ENCODE measurements at places on chromosomes 5 and 9.

DNA sequence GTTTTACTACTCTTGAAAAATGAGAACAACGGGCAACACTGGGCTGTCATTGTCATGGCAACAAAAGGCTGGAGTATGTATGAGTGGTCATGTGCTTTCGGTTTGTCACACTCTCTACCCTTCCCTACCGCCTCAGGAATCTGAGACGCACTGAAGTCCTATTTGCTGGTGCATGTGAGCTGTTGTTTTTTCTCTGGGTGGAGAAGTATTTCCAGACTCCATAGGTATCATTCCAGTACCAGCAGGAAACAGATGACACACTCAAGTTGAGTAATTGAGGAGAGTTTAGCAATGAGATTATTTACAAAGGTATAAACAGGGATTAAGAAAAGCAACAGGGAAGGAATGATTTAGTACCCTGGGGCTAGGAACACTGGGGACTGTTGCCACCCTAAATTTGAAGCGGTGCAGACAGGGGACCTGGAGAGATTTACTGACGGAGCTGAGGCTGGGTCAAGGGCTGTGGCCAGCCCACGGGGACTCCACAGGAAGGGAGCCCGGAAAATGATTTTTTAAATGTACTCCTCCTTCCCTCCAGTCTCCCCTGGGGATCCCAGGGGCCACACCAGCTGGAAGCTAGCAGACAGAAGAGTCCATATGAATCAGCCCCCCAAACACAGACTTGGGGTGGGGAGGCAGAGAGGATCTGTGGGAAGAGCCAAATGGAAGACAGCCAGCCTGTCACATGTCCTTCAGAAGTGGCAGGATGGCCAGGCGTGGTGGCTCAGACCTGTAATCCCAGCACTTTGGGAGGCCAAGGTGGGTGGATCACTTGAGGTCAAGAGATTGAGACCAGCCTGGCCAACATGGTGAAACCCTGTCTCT is 13.2 kb upstream of the ZBTB43 start:
- DNase-seq = no peak

DNA sequence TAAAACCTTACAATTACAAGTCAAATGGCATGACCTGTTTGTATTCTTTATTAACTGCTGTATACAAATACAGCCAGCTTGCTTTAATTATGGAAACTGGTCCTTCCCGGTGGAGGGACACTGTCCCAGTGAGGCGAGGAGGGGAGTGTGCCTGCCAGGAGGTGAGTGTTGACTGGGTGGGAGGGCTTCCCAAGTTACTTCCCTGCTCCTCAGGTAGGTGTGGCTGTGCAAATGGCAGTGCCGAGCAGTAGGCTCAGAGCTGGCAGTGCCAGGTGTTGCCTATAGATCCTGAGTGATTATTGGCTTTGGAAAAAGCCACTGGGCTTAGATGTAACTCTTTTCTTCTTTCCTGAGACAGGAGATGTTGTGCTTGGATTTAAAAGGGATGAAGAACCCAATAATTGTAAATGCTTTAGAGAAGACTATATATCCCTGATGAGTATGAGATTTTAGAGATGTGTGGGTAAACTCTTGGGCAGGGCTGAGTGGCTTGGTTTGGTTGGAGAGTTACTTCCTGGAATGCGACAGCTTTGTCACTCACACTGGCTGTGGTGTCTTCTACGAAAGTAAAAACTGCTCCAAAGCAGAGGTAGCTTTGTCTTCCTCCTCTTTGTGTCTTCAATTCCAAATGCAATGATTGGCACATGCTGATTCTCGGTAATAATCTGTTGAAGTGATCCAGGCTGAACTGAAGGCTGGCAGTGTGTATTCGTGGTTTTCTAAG is 43.7 kb downstream of the GLRX start:
- DNase-seq = no peak

DNA sequence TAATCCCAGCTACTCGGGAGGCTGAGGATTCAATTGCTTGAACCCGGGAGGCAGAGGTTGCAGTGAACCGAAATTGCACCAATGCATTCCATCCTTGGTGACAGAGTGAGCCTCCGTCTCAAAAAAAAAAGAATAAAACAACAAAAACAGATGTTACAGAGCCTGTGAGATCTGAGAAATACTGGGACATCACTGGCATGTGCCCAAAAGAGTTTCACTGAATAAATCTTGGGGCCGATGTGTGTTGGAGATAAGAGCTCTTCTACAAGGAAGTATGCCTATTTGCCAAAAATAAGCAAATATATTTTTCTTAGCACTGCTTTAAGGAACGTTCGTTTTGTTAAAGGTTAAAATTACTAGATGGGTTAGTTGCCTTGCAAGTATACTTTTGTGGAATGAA is 55.1 kb downstream of the KIAA1958 start:
- DNase-seq = no peak

DNA sequence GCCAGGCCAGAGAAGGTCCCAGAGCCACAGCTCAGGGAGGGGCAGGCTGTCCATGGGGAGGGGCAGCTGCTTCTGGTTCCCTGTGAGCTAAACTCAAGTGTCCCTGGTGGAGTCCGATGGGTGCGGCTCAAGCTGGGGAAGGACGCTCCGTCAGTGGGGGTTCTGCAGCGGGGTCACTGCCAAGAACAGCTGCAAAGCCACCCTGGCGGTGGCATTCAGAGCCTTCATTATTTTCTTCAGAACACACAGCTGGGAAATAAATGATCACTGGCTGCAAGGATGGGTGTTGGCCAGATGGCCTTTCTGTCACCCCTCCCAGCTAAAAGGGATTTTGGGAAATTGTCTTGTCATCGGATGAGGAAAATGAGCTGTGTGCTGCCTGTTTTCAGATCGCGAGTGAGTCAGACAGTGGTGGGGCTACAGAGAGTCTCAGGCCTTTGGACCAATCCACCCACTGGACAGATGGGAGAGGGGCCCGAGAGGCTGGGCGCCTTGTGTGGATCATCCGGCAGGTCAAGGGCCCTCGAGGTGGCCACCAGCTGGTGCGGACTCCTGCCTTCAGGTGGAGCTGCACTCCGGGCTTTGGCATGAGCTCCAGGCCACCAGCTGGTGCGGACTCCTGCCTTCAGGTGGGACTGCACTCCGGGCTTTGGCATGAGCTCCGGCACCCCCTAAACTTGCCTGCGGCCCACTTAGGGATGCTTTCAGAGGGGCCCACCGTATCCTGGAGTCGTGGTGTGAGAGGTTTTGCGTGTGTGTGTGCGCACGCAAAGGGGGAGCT is 17.9 kb upstream of the GFPT2 start:
- DNase-seq = no peak

GRCh38 chr5:55966284-55966683 is 28.5 kb downstream of the IL6ST start:
- DNase-seq = no peak

- DNase-seq = no peak
Observed at GRCh38 chr5:178467568-178468195, 122.5 kb downstream of the COL23A1 start.

- no peak for DNase-seq
Observed at GRCh38 chr5:172944741-172945140, 14.5 kb upstream of the RPL26L1 start.

GRCh38 chr9:109440117-109440515 is 58.0 kb downstream of the PTPN3 start:
- no peak for DNase-seq

GRCh38 chr5:121763665-121764064 is 88.0 kb upstream of the FTMT start:
- no peak for DNase-seq

GRCh38 chr5:168285696-168286095 is 5.7 kb upstream of the WWC1 start:
- DNase-seq = no peak

GRCh38 chr9:92180002-92180400 is 64.8 kb upstream of the SPTLC1 start:
- no peak for DNase-seq

DNA sequence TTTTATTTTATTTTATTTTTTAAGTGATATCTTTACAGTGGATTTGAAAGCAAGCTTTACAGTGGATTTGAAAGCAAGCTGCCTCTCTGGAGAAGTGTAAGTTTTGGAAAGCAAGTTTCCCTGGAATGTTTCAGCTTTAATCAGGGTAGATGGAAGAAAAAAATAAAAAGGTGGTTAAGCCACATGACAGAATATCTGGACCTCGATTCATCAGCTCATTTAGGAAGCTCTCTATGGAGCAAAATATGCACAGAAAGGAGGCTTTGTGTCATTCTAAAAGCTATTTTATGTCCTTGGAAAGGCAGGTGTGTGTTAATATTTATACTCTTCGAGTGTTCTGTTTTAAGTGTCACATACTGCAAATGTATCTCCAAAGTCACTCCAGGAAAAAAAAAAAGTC is 409.2 kb upstream of the KLF4 start:
- DNase-seq = no peak
